Sigmoid colon (tissue), 7 donors: ENCODE measurements at places on chromosomes 13 and 19.
A peak's percentile ranks its signal among the peaks of the same experiment; 100 is the strongest.

DNA sequence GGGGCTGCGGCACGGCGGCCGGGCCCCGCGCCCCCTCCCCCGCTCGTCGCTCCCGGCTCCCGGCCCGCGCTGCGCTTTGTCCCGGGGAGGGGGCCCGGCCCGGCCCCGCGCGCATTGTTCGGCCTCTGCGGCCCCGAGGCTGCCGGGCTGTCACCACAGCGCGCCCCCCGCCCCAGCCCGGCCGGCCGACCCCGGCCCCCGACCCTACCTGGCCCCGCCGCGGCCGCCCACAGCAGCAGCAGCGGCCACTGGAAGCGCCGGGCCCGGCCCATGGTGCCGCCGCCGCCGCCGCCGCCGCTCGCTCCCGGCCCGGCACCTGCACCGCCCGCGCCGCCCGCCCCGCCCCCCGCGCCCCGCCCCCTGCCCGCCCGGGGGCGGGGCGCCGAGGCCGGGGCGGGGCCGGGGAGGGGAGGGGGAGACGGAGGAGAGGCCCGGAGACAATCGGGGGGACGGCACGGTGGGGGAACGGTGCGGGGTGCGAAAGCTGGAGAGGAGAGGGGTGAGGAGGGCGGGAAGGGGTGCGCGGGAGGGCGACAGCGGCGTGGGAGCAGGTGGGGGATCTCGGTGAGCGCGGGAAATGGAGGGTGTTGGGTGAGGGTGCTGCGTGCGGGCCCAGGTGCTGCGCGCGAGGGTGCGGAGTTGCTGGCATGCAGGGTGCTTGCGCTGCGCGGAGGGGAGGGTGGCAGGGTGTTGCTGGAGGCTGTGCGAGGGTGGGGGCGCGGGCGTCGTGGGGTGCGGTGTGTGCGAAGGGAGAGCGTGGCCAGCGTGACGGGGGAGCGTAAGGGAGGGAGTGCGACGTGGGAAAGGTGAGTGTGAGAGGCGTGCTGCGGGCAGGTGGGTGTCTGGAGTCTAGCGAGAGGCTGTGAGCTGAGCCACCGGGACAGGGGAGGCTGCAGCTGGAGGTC, at the start of gene CADM4:
Gene CADM4 (minus strand): TSS at position 332 of the 905 bp plus-strand sequence. CDS start 60 bp downstream, at position 272.
- DNase-seq: peak; percentile 69

GRCh38 chr13:55516610-55517009, 1624.1 kb upstream of the PRR20A start:
- no peak for DNase-seq

- DNase-seq: peak; percentile 36
Observed at GRCh38 chr19:51122112-51122981, 2.4 kb upstream of the SIGLEC9 start.

GRCh38 chr13:112074139-112074865, 7.4 kb downstream of the SOX1 start:
- DNase-seq: no peak

DNA sequence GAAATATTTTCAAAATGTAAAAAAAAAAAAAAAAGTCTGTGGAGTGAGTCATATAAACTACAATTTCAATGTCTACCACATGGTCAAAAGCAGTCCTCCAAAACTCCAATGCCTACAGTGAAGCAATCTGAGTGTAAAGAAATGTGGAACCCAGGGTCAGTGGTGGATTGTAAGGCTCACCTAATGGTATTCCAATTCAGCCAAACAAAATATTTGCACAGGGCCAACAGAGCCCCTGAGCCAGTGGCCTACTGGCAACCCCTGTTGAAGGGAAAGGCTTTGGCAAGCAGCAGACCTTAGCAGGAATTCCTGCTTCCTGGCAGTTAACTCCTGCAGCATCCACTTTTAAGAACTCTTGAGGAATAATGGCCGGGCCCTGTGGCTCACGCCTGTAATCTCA, 3.4 kb downstream of the DNMT1 start:
- no peak for DNase-seq

DNA sequence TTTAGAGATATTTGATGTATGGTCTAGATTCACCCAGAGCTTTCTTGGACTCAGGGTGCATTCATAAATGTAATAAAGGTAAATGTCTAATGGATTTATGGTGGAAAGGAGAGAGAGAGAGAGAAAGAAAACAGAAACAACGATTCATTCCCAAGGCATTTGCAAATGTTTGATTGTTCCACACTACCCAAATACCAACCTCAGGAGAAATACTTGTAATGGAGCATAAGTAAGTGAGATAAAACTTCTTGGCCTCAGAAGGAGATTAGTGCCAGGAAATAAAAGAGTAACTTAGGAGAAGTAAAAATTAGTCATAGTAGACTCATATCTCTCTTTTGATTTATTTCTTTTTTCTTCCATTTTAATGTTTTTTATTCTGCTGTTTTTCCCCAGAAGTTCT, 40.6 kb upstream of the DGKH start:
- DNase-seq: no peak

DNA sequence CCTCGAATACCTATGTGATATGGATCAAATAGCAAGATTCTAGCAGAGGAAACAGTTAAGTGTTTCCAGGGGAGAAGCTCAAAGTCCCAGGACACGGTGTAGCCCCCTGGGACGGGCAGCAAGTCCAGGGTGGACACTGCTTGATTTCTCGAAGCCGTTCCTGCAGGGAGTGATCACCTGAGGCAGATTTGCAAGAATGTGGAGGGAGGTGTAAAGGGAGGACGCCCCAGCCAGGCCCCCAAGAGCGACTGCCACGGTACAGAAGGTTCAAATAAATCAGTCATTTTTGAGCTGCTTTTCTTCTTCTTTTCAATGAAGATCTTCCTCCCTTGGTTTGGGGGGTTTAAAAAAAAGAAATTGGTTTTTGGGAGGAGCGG, 41.4 kb downstream of the KLF2 start:
- DNase-seq: no peak

DNA sequence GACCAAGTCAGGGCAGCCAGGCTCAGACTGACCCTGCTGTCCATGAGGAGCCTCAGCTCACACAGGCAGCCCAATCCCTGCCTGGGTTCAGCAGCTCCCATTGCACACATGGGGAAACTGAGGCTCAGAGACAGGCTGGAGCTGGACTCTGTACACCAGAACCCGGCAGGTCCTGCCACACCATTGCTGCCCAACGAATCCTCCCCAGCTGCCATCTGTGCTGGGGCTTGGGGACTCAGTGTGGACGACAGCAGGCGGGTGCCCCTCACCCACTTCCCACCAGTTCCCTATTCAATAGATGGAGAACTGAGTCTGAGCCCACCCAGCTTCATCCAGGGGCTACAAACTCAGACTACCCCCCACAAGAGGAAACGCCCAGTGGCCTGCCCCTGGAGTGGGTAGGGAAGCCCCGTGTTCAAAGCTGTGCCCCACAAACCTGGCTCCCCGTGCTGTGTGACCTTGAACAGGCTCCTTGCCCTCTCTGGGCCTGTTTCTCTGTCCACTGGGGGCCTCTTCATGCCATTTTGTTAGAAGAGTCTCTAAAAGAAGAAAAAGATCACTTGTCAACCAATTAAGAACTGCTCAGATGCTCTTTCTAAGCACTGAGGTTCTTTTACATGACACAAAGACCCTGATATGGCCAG, 50.8 kb downstream of the AP1M1 start:
- no peak for DNase-seq

- DNase-seq: no peak
Observed at GRCh38 chr13:67223742-67224141, 6.4 kb downstream of the PCDH9 start.

DNA sequence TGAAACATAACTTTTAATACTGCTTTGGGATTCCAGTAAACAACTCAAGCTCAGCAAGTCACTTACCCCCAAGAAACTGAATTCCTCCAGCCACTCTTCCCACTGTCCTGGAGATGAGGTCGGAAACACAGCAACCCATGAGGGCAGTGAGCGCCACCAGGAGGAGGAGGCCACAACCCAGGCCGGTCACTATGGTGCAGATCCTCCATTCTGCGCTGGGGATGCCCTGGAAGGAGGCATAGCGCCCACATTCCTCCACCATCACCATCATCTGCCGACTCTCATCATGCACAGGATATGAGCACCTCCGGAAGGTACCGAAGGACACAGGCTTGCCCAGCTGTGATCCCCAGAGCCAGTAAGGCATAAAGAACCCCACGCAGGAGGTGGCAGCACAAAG, 2.2 kb downstream of the LHFPL6 start:
- peak; percentile 68 for DNase-seq

DNA sequence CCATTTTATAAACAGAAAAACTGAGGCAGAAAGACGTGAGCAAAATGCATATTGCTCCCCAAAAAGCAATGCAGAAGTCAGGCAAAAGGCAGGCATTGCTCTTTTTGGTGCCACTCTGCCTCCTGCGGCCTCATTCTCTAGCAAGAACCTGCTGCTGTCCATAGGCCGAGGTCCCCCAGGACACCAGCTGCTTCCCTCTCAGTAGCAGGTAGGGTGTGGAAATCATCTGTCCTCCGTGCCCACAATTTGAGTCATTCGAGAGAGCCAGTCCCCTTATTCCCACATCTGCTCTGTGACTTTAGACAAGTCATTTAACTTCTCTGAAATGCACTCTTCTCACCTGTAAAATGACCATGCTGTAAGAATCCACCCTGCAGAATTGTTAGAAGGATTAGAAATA, 50.0 kb downstream of the TNFRSF19 start:
- no peak for DNase-seq

- DNase-seq: no peak
Observed at GRCh38 chr13:19622193-19622592, 11.3 kb upstream of the MPHOSPH8 start.
